ENCODE measurements at places on chromosomes 1 and 21.

DNA sequence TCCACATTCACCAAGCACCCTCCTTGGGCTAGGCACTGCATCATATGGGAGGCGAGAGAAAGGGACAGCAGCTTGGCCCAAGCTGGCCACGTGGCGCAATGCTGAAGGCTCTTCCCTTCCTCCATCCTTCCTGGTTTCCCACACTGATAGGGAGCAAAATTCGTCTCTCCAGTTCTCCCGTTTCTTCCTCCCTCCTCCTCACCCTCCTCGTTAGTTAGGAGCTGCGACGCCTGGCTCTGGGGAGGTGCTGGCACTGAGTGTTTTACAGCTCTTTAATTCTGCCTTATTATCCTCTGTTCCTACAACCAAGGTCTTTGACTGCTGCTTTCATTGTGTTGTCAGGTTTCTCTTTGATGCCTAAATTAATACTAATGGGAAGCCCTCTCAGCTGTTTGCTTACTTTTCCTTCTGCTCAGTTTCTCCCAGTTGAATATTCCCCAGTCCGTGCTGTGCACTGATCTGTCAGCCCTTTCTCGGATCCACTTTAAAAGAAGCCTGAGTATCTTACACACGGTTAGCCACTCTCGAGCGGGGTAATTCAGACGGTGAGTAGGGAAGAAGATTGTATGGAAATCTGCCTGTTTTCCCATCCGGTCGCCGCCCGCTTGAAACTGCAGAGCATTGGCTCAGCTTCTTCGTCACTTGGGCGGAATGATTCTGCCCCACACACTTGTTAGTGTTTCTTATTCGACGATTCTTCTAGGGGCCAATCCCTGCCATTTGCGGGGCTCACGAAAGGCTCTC lies 56.2 kb upstream of the SMYD2 start:
- no peak for DNase-seq

- DNase-seq = no peak
Measured at GRCh38 chr1:188444526-188444925, 1615.8 kb downstream of the PLA2G4A start.

DNA sequence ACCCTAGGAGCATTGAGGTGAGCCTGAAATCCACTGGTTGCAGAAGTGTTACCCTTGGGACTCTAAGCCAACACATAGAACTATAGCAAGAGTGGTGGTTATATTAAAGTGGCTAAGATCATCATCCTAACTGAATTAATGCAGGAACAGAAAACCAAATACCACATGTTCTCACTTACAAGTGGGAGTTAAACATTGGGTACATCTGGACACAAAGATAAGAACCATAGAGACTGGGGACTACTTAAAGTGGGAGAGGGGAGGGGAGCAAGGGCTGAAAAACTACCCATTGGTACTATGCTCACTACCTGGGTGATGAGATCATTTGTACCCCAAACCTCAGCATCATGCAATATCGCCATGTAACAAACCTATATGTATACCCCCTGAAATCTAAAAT lies 100.0 kb downstream of the SLC25A24 start:
- DNase-seq = no peak

GRCh38 chr1:223763881-223764280 lies 51.5 kb downstream of the CAPN2 start:
- DNase-seq = no peak

- DNase-seq = peak; percentile 60
Measured at GRCh38 chr21:45607021-45607908, 36.3 kb upstream of the PCBP3 start.

GRCh38 chr1:11308699-11309224 lies 35.8 kb downstream of the UBIAD1 start:
- no peak for DNase-seq

GRCh38 chr1:215631040-215631439 lies 63.9 kb downstream of the KCTD3 start:
- no peak for DNase-seq

DNA sequence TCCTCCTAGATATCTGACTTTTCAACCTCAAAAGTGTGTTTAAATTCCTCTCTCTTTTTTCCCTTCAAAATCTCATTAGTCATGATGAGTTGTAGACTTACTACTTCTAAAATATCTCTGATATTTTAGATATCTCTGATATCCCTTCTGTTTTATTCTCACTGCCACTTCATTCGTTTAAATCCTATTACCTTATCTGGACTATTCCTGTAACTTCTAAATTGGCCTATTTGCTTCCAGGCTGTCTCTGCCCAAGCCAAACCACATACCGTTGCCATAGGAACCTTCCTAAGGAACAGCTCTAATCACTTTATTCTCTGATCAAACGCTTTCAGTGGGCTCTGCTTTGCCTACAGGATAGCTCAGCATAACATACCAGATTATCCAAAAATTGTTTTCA lies 333.1 kb upstream of the CHRM3 start:
- DNase-seq = no peak

DNA sequence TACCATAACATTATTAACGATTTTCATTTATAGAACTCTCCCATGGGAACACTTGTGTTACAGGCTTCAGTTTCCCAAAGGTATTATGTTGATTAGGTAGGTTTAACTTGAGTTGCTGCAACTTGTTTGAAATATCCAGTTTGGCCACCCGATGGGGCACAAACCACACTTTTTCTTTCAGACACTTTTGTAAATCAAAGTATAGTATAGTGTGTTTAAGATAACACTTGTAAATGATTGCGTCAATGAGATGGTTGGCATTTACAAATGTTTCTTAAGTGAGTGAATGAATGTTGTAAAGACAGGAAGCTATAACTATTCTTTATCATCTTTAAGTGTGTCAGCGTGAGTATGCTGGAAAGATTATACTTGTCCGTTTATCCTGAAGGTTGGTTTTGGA lies 4.3 kb downstream of the XPR1 start:
- no peak for DNase-seq

- DNase-seq = peak; percentile 66
Measured at GRCh38 chr1:181089017-181089675, 646 bp downstream of the IER5 start.

DNA sequence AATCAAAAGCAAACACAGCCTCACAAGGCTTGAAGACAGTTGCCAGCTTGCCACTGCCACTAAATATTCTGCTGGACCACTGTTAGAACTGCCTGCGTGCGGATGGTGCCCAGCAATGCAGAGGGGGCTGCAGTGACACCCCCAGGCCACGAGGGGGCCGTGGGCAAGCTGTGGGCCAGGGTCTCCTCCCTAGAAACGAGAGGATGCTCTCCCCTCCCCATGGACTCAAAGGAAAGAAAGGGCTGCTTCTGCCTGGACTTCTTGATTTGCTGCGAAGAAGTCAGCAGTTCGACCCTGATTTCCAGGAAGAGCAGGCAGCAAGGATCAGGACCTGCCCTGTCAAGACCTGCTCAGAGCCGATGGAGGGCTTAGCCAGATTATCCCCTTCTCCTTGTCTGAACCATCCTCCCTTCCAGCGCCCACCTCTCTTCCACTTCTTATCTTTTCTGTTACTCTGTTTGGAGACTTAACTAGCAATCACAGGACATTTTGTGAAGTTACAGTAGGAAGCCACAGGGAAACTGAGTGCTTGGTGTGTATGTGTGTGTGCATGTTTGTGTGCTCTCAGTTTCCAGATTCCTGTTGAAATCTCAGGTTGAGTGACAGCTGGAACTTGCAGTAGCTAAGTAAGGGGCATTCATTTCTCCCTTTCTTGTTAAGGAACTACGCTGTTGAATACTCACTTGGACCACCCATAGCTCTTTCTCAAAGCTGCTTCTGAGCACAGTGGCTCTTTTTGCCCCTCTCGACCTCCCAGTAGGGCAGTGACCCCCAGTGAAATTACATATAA lies 2.7 kb downstream of the MAN1C1 start:
- peak; percentile 76 for DNase-seq

- no peak for DNase-seq
Measured at GRCh38 chr21:15206514-15206913, 141.7 kb upstream of the NRIP1 start.

DNA sequence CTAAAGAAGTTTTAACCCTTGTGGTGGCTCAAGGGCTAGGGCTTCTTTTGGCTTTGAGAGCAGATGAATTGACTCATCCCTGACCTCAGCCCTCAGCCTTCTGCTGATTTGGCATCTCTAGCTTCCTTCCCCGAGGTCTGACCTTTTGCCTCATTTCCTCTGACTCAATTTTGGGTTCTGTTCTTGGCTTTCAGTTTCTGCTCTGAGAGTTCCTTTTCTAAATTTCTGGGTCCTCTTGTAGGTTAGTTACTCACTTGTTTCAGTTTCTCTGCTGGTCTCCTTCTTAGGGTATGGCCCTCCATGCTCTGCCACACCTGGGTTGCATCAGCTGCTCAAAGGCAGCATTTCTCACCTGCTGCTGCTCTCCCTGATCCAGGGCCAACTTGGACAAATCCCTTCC lies 19.4 kb downstream of the PDE4B start:
- DNase-seq = peak; percentile 54

DNA sequence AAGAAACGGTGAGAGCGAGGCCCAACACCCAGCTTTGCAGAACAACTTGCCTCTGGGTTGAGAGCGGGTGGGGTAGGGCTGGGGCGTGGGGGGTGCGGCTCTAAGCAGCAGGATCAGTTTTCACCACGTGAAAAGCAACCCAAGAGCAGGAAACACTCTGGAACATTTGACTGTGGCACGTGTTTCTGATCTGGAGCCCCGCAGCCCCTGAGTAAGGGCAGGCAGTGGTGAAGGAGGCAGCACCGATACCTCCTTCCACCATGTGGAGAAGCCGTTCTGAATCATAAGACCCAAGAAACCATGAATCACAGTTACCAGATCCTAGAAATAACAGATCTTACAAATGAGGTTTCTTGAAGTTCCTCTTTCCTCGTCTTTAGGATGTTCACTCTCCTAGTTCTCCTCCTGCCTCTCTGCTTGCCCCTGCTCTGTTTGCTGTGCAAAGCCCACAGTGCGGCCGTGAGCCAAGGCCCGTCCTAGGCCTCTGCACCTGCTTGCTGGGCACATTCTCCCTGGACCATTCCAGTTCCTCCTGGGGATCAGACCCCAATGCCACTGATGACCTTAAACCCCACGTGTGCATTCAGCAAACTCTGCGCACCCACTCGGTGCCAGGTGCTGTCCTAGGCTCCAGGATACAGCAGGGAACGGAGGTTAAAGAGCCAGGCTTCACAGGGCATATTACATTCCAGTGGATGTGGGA lies 31.9 kb downstream of the SLC1A7 start:
- DNase-seq = peak; percentile 59

DNA sequence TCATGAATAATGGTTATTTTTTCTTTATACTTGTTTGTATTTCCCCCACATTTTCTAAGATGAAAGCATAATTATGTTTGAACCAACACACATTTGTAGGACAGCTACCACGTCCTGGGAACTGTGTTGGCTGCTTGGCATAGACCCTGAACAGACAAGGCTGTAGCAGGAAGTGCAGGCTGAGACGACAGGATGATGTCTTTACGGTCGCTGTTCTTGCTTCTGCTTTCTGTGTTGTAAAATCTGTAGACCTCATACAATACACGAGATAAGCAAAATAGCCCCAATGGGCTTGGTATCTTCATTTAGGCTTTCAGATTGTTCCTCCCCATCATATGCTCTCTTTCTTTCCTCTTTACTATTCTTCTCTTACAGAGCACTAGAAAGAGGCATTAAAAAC lies 23.3 kb upstream of the OTUD3 start:
- no peak for DNase-seq

GRCh38 chr1:248691567-248692155 lies 10.9 kb downstream of the OR14I1 start:
- no peak for DNase-seq

GRCh38 chr1:200669314-200670241 lies at the start of gene DDX59:
Gene DDX59, minus strand, starts transcription at chr1:200669907. Its CDS starts 3,167 bp downstream, at chr1:200666740.
- DNase-seq = peak; percentile 96

- no peak for DNase-seq
Measured at GRCh38 chr21:36190736-36191135, 34.1 kb downstream of the DOP1B start.

DNA sequence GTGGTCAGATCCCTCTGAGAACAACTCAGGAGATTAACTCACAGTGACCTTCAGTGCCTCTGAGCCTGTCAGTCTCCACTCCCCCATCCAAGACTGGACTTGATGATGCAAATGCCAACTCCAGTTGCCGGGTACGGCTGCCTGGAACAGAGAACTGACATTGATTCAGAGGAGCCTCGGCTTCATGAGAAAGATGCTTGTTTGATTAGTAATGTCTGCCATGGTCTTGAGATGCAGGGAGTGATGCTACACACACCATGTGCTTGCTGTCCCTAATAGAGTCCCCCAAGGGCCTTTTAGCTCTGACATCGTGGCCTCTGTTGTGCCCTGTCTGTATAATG lies 51.8 kb upstream of the LRP8 start:
- DNase-seq = no peak

- DNase-seq = no peak
Measured at GRCh38 chr1:6184083-6184783, 4.1 kb upstream of the CHD5 start.

DNA sequence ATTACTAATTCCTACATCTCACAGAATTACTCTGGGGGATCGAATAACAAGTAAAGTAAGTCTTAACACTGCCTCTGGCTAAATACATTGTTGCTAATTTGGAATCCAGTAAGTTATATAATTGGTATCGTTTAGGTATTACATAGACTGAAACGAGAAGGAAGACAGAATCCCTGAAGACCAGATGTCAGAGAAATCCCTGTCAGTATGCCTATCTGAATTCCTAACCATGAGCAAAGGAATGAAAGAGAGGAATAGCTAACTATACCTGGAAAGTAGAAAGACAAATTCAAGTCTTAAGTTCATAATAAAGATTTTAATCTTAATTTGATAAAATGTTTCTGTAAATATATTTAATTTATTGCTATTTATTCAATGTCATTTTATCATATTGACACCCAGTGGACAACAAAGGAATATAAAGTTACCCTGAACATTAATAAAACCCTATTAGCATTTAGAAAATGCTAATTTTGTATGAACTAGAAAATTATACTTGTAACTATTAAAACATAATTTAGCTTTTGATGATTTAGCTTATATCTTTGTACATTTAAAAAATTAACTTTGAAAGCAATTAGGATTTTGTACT lies 11.4 kb downstream of the DEPDC1 start:
- no peak for DNase-seq

DNA sequence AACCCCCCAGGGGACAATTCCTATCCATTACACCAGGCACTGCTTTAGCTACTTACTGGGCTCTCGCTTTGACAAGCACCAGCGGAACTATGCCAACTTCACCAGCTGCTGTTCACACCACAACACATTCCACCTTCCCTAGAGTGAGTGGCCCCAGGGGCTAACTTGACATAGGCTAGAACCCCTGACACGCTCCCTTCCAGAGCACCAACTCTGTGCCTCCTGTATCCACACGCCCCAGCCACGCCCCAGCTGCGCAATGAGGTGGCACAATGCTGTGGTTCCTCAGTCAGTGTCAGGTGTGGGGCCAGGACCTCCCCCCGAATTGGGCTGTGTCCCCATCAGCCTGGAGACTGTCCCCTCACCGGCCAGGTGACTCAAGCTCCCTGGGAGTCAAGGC lies 11.7 kb upstream of the FGR start:
- no peak for DNase-seq

DNA sequence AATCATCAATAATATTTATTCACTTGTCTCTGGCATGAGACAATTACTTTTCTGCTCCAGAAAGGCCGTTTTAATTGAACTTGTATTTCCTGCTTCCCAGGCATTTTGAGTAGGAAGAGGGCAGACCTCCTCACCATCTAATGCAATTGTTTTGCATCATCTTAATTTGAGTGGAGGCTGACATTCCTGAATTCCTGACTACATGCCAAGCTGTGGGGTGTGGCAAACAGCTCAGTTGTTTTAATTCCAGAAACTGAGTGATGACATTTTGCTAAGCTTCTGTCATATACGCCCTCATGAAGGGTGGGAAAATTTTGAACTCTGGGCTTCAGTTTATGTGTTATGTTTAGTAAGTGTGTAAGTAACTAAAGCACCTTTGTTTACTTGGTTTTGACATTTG lies 125.4 kb upstream of the USP25 start:
- DNase-seq = no peak

All from activated T-cell treated with anti-CD3 and anti-CD28 coated beads, Interleukin-2, amount 50 U/mL, for 48 hours (primary cell).